ENCODE measurements at places on chromosomes 6 and 20.

- no peak for DNase-seq
Observed at GRCh38 chr6:57434944-57435343, 117.5 kb downstream of the PRIM2 start.

- no peak for DNase-seq
Observed at GRCh38 chr6:141394565-141395051, 738.1 kb upstream of the GJE1 start.

GRCh38 chr20:9300080-9300479 is 214.3 kb upstream of the LAMP5 start:
- no peak for DNase-seq

GRCh38 chr6:30541515-30542403 is 14.5 kb downstream of the GNL1 start:
- peak; percentile 53 for DNase-seq

DNA sequence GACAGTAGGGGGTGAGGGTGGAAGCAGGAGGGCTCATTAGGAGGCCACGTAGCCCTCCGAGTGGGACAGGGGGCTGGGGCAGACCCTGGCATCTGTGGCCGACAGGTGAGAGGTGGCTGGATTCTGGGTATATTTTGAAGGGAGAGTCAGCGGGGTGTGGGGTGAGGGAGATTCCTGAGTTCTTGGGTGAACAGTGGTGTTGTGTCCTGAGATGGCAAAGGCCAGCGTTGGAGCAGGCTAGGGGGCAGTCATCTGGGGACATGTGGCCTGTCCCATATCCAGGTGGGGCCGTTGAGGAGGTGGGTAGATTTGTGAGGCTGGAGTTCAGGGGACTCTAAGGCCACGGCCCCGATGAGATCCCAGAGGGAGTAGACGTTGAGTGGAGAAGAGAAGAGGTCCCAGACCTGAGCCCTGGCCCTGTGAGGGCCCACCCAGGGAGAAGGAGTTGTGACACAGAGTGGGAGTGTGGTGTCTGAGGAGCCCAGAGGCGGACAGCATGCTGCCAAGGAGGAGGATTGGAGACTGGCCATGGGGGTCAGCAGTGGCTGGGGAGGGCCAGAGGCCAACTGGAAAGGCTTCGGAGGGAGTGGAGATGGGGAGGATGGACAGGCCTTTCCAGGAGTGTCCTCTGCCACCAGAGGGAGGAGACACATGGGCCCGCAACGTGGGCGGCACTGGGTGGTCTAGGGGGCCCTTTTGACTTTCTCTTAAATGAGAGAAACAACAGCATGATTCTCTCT is 19.6 kb downstream of the PACSIN1 start:
- no peak for DNase-seq

DNA sequence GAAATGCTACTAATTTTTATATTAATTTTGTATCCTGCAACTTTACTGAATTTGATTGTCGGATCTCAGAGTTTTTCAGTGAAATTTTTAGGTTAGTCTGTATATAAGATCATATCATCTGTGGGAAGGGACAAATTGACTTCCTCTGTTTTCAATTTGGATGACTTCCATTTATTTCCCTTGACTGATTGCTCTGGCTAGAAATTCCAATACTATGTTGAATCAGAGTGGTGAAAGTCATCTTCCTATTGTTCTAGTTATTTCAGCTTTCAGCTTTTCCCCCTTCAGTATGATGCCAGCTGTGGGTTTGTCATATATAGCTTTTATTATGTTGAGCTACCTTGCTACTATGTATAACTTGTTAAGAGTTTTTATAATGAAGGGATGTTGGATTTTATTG is 771.2 kb downstream of the KIF16B start:
- no peak for DNase-seq

DNA sequence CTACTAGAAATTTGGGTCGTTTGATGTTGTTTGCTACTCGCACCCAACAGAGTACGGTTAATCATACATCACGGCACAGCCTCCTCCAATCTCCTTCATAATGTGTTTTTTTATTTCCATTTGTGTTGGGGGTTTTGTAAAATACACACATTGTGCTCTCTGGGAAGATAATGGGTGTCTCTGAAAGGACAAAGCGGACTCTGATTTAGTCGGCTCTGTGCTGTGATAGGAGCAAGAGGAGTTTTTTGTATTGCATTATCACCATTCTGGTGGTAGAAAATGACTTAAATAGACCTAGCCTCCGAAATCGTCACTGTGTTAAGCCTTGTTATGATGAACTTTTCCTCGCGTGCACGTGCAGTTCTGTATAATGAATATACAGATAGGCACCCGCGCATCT is 196.3 kb downstream of the CDH4 start:
- no peak for DNase-seq

DNA sequence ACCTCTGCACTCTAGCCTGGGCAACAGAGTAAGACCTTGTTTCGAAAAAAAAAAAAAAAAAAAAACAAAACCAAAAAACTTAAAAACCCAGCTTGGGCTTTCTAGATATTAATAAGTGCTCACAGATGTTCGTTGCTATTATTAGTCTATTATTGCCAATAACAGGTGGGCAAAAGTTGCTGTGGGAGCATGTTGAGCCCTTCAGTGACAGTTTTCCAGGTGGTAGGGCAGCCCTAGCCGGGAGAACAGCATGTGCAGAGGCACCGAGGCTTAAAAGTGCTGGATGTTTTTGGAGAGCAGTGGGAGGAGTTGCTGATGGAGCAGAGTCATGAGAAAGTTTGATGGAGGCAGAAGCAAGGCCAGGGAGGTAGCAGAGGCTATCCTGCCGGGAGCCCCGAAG is 4.4 kb downstream of the PPP1R16B start:
- DNase-seq = no peak

- DNase-seq = no peak
Observed at GRCh38 chr20:51532577-51533191, 9.8 kb downstream of the NFATC2 start.

- DNase-seq = no peak
Observed at GRCh38 chr6:51608932-51609331, 478.5 kb downstream of the PKHD1 start.

- no peak for DNase-seq
Observed at GRCh38 chr6:113356139-113356538, 501.0 kb upstream of the MARCKS start.

- DNase-seq = peak; percentile 45
Observed at GRCh38 chr6:106979435-106979884, 4.9 kb upstream of the CD24 start.

- DNase-seq = no peak
Observed at GRCh38 chr6:135630789-135631376, 133.3 kb upstream of the AHI1 start.

DNA sequence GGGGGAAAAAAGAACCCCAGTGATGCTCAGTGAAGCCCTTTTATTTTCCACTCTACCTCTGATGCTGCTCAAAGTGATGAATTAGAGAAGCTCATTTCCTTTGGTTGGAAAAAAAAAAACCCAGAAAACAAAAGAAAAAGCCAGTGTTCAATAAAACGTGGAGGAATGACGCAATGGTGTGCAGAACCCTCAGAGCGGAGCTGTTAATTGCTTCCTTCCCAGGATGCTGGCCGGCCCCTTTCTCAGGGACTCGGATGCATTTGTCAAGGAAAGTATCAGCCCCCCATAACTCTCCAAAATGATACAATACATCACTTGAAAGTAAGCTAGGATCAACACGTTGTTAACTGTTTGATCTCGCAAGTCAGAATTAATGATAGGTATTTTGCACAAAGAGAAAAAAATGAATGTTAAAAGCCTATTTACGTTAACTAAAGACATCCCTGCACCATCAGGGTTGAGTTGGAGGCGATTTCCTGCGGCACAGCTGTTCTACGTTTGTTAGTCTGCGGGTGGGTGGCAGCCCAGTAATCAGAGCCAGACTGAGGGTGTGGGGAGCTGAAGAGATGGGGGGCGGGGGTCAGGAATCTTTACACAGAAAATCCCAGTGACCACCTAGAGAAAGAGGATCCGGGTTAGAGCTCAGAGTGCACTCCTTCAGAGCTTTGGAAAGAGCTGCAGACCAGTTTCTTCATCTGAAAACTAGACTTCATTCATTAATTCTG is 132.4 kb downstream of the BMP7 start:
- DNase-seq = no peak

DNA sequence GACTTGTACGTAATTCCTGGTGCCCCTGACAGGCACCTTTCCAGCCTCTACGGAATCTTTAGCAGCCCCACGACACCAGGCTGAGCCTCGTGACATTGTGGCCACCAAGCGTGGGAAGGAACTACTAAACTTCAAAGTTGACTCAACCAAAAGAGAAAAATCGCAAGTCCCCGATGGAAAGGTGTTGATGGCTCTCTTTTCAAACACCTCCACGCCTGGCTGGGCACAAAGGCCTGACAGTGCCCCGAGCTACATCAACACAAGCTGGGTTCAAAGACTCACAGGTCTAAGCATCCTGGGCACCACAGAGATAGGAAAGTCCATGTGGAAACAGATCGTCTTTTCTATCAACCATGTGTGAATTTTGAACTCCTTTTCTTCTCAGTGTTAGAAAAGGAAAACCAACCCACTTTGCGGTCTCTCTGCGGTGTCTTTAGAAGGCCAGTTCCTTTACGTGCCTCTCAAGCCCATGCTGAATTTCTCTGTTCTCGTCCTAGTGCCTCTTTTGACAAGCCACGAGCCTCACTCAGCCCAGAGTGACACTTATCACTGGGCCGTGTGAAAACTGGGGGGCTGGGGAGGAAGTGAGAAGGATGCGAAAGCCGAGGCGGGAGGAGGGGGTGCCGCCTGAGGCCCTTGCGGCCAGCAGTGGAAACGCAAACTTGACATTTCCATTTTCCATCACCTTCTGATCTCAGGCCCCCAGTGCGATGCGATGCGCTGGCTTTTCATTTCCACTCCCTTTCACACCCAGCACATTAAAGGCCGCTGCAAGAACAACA is 59.4 kb downstream of the GFOD1 start:
- no peak for DNase-seq

DNA sequence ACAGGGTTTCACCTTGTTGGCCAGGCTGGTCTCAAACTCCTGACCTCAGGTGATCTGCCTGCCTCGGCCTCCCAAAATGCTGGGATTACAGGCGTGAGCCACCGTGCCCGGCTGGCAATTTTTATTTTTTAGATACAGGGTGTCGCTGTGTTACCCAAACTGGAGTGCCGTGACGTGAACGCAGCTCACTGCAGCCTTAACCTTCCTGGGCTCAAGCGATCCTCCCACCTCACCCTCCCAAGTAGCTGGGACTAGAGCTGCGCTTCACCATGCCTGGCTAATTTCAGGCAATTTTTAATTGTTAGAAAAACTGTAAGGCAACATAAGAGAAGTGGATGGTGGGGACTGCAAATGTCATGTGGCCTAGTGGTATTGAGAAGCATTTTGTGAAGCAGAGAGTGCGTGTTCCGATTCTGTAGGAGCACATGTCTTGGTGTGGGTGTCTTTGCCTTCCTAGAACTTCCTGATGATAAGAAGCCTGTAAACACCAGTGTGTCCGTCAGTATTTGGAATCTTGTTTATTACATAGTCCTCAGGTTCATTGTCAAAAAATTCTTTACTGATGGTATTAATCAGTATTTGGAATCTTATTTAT is 18.0 kb downstream of the JARID2 start:
- no peak for DNase-seq

DNA sequence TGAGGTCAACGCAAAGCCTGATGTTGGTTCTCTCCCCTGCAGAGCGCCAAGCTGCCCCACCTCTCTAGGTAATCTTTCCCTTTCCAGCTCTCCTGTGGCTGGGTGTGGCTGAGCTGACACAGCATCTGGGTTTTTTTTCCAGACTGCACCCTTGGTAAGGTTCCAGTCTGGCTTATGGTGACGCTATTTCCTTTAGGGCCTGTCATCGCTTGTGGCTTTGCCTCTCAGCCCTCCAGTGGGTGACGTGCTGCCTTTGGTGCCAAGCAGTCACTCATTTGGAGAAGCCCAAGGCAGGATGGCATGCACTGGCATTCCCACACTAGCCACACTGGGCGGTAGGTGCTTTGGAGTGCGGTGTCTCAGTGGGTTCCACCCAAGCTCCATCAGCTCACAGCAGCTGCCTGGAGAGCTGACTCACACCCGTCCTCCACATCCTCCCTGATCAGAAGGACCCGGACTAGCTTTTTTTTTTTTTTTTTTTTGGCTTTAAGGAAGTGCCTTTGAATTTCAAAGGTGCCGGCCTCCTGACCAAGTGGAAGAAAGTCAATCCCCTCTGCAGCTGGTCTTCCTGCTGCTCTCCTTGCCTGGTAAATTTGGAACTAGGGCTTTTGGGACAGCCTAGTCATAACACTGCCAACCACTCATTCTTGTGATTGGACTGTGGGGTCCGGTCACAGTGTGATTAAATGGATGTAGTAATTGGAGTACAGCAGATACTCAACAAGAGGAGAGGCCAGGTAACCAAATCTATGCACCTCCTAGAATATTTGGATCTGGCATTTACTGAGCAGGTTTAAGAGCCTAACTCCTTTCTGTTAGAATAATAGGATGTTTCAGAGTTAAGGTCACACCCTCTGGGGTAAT is 153.6 kb downstream of the CD83 start:
- DNase-seq = no peak

- no peak for DNase-seq
Observed at GRCh38 chr6:91782802-91783201, 1195.9 kb upstream of the MAP3K7 start.

DNA sequence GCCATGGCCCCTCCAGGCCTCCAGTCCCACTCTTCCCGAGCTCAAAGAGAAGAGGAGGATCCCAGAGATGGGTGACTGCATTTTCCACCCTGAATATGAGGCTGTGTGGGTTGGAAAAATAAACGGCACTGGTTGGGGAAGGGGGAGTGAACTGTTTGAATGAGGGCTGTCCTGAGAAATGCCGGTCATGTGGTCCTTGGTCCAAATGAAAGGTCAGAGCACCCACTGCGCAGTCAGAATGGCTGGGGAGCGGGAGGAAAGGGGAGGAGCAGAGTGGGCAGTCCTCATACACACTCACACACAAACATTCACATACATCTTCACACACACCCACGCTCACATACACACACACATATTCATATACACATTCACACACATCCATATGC is 83.1 kb downstream of the MRPL14 start:
- no peak for DNase-seq

DNA sequence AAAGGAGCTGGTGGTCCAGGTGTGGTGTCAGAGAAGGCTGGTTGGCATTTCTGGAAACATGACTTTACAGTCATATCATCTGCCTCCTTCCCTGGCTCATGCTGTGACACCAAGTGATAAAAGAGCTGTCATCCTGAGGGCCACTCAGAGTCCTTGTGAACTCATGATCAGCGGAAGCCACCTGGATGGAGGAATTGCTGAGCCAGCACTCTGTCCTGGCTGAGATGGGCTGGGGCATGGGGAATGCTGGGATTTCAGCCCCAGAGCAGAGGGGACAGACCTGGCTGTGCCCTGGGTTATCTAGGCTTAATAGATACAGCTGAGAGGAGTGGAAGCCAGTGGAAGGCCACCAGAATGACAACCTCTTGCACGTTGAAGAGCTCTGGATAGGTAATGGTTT is 214.3 kb downstream of the DHX35 start:
- no peak for DNase-seq

GRCh38 chr6:106600329-106600728 is 29.0 kb downstream of the RTN4IP1 start:
- DNase-seq = no peak

GRCh38 chr20:38703526-38703925 is 20.8 kb upstream of the SLC32A1 start:
- no peak for DNase-seq

Data from COR-L47 (cell line).